ENCODE measurements at places on chromosomes 12 and 14.

DNA sequence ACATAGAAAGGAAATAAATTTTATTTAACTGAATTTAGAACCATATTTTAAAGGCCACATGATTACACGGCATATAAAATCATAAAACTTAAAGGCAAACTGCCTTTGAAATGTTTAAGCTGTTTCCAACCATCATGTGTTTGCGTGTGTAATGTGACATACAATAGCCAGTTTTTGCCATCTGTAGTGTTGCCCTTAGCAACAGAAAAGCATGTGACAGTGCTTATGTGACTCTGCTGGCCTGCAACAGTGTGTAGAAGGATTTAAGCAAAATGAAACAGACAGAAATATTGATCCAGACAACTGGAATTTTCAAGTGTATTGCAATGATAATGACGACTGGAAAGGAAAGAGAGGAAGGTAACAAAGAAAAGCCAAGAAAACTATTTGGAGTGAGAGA lies 49.5 kb downstream of the TSPAN19 start:
- DNase-seq = no peak

- DNase-seq = no peak
Observed at GRCh38 chr12:114371250-114371649, 34.7 kb downstream of the TBX5 start.

GRCh38 chr14:24921903-24922302 lies 128.0 kb downstream of the STXBP6 start:
- no peak for DNase-seq

DNA sequence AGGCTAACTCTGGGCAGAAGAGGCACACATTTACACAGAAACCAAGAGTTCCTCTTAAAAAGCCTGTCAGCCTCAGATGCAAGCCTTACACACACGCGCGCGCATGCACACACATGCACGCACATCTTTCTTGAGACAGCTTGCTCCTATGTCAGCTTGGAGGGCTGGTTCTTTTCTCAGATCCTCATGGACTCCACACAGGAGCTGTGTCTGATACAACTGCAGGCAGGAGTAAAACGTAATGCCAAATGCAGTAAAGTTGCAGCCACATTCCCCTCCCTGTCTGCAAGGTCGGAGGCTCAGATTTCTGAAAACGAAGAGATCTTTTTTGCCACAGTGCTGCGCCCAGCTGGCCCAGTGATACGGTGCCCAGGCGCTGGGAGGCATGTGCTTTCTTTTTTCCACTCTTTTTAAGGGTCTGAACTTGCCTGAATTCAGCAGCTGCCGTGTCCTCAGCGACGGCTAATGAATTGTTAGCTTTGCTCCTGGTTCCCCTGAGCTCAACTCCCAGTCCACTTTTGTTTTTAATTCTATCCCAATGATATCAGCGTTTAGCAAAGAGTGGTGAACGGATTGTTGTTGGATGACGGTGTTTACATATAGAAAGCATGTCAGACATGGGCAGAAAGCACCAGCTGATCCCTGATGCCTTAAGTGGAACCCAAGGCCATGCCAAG lies 72.9 kb upstream of the FOXN3 start:
- no peak for DNase-seq

DNA sequence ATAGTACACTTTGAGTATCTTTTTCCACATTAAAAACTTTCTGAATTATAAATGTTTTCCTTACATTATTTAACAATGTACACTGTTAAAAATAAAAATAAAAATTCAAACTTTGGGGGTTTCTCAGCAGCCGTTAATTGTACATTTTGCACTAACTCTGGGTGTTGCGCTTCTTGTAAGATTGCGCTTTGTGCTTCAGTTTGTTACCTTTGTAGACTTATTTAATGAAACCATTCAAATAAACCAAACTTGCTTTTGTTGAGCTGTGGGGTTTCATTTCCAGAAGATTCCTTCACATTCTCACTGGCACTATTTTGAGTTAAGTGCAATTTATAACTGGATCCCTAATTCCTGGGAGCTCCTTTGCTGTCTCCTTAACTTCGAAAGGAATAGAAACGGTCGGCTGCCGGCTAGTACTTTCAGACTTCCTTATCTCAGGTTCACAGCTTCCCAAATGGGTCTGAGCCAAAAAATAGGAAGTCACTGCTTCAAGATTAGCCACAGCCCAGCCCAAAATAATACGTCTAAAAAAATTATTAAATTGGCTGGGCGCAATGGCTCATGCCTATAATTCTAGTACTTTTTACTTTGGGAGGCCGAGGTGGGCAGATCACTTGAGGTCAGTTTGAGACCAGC lies 38.2 kb downstream of the RAD52 start:
- DNase-seq = no peak

DNA sequence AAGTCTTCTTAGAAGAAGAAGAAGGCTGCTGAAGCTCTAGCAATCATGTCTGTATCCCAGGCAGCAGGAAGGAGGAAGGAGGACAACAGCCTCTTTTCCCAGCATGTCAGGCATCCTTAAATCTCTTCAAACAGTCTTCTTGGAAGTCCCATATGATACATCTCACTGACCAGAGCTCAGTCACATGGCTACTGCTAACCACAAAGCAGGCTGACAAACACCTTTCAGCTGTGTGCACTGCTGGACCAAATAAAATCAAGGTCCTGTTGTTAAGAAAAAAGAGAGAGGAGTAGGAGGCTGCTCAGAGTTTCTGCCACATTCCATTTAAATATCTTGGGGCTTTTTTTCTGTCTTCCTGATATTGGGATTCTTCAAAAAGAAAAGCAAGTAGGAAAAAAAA lies 203.4 kb upstream of the PELI2 start:
- DNase-seq = no peak

- no peak for DNase-seq
Observed at GRCh38 chr14:36021591-36022320, 154.8 kb downstream of the PTCSC3 start.

DNA sequence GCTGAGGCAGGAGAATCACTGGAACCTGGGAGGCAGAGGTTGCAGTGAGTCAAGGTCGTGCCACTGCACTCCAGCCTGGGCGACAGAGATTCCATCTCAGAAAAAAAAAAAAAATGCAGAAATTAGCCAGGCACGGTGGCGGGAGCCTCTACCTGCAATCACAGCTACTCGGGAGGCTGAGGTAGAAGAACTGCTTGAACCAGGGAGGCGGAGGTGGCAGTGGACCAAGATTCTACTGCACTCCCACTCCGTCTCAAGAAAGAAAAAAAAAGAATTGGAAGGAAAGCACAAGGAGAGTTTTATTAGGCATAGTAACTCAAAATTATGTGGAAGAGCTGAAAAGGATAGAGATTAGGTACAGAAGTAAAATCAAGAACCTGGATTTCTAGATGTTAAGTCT lies 20.8 kb upstream of the AMHR2 start:
- no peak for DNase-seq

GRCh38 chr12:54127538-54128259 lies 61.1 kb downstream of the SMUG1 start:
- DNase-seq = no peak

DNA sequence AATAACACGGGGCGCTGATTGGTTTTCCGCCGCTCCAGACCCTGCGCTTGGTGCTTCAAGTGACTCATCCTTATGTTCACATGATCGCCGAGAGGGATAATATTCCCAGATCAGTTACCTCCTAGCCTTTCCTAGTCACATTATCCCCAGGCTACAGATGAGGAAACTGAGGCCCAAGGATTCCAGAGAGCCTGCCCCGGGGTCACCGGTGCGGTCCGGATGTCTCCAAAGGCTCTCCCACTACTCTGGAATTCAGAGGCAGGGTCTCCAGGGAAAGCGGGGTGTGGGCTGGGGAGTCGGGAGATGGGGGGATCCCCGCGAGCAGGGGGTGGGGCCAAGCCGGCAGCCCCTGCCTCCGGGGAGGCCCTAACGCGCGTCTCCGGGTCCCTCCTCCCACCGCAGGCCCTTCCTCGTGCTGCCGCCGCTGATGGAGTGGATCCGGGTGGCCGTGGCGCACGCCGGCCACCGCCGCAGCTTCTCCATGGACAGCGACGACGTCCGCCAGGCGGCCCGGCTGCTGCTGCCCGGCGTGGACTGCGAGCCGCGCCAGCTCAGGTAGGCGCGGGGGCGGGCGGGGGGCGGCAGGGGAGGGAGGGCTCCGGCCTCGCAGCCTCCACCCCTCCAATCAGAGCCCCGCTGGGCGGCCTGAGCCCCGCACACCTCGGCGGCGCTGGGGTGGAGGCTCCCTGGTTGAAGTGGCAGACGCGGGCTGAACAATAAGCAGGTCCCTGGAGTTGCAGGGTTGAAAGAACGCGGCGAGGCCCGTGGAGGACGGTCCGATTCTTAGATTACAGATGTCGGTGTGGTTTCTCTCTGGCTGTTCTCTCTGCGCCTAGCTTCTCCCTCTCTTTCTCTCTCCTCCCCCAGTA lies 104.6 kb upstream of the PWP1 start:
- DNase-seq = no peak
